ENCODE measurements at places on chromosomes 2 and 18. TPM values are rescaled to one million over a fixed set of nuclear protein-coding genes. Genes with fewer than 3 reads are reported as not detected.

SPATA3 gene
- total RNA-seq, result not detected

EIF2B4 gene
- total RNA-seq, result 36.1 TPM

NAPG gene
- 38.3 TPM for total RNA-seq

VWA3B gene
- not detected for total RNA-seq

ABCA12 gene
- not detected for total RNA-seq

MEP1B gene
- total RNA-seq, result not detected

TMEM198 gene
- total RNA-seq, result 2.3 TPM
